Osteoblast (primary cell): ENCODE measurements at places on chromosomes 16 and 17. TPM values are rescaled to one million over a fixed set of nuclear protein-coding genes. Genes with fewer than 3 reads are reported as not detected.

GRCh38 chr16:72400257-72401083, 228.5 kb upstream of the PMFBP1 start:
- DNase-seq = peak; percentile 79
- H3K4me1 ChIP-seq = peaks cover 3% of the 10 kb centered on the region
- H3K27ac ChIP-seq = peak overlapping the region; percentile 2
- no peaks in the 10 kb centered on the region for H3K36me3 ChIP-seq
- H3K4me3 ChIP-seq = no peak overlapping the region

TRAPPC2L gene
- 43.1 and 47.7 TPM in 2 replicates for total RNA-seq

- no peaks in the 10 kb centered on the region for H3K27me3 ChIP-seq
- peak; percentile 83 for DNase-seq
- H3K4me1 ChIP-seq = peaks cover 23% of the 10 kb centered on the region
- peak overlapping the region; percentile 89 for H3K4me3 ChIP-seq
- peaks cover 6% of the 10 kb centered on the region for H3K36me3 ChIP-seq
These were observed 611 bp upstream of the ANKRD40 start for GRCh38 chr17:50708050-50709000.

TTLL6 gene
- total RNA-seq = not detected in 2 replicates

CCL16 gene
- total RNA-seq = not detected in 2 replicates

MAP2K6 gene
- 1.5 and 2.5 TPM in 2 replicates for total RNA-seq

GRCh38 chr17:3893003-3893719, at the start of gene CAMKK1:
Gene CAMKK1, minus strand, starts transcription at chr17:3893053. Its CDS starts 7,366 bp downstream, at chr17:3885687.
- peaks cover 40% of the 10 kb centered on the region for H3K4me1 ChIP-seq
- DNase-seq = peak; percentile 100
- H3K27me3 ChIP-seq = no peaks in the 10 kb centered on the region
- peak within 1 kb of the TSS; percentile 43 for H3K27ac ChIP-seq
- H3K4me3 ChIP-seq = peak within 1 kb of the TSS; percentile 76

DNA sequence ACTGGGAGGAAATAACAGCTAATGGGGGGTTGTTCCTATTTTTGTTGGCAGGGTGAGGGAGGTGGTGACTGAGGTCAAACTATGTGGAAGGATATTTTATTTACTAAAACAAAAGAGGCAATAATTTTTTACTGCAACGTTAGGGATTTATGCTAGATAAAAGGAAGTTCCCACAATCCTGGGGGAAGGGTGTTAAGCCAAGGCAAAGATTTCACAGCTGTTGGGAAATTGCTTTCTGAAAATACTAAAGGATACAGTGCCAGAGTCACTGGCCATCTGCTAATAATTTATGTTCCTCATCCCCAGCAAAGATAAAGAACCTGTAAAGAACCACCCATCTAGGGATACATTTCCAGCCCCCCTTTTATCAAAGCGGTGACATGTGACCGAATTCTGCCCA, 756.0 kb upstream of the RBFOX1 start:
- no peak for DNase-seq
- H3K27me3 ChIP-seq = no peaks in the 10 kb centered on the region
- H3K4me1 ChIP-seq = no peaks in the 10 kb centered on the region
- no peaks in the 10 kb centered on the region for H3K36me3 ChIP-seq
- H3K4me3 ChIP-seq = no peak overlapping the region

GRCh38 chr17:75182319-75182568, 515 bp downstream of the SUMO2 start:
- peaks cover 6% of the 10 kb centered on the region for H3K4me1 ChIP-seq
- peak overlapping the region; percentile 83 for H3K4me3 ChIP-seq
- H3K27ac ChIP-seq = peak overlapping the region; percentile 92
- H3K27me3 ChIP-seq = no peaks in the 10 kb centered on the region

DNA sequence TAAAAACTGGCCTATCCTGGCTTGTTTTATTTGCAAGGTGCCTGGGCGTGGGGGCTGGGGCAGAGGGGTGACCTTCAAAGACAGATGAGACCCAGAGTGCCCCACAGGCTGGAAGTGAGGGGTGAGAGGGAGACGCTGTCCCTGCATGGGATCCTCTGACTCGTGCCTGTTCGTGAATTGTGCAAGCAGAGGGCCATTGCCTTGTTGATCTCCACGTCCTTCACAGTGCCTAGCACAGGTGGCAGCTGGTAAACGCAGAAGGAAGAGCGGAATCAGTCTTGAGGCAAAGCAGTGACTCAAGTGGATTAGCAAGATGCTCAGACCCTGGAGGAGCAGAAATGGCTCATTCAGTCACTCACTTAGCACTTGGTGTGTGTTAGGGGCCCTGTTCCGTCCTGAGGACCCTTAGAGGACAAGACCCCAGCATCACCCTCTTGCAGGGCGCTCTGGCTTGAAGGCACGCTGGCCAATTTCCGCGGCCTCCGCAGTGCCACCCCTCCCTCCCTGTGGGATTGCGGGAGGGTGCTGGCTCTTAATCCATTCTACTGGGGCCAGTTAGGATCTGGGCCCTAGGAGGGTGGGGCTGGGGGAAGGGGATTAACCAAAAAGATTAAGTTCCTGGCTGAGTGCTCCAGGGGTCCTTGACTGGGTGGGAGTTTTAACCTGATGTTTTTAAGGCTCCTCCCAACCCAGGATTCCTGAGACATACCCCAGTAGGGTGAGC, 151.2 kb downstream of the CCDC182 start:
- no peak overlapping the region for H3K27ac ChIP-seq
- H3K36me3 ChIP-seq = no peaks in the 10 kb centered on the region
- DNase-seq = no peak

- no peaks in the 10 kb centered on the region for H3K4me1 ChIP-seq
- H3K4me3 ChIP-seq = no peak overlapping the region
- peaks cover 11% of the 10 kb centered on the region for H3K27me3 ChIP-seq
- no peaks in the 10 kb centered on the region for H3K36me3 ChIP-seq
- no peak overlapping the region for H3K27ac ChIP-seq
These were observed 56.1 kb upstream of the SOX9 start for GRCh38 chr17:72064606-72065193.

- H3K36me3 ChIP-seq = no peaks in the 10 kb centered on the region
- H3K27ac ChIP-seq = no peak overlapping the region
- H3K27me3 ChIP-seq = no peaks in the 10 kb centered on the region
- peak; percentile 80 for DNase-seq
- H3K4me1 ChIP-seq = no peaks in the 10 kb centered on the region
- H3K4me3 ChIP-seq = no peak overlapping the region
These were observed 560 bp upstream of the P2RX1 start for GRCh38 chr17:3916825-3917224.

DNA sequence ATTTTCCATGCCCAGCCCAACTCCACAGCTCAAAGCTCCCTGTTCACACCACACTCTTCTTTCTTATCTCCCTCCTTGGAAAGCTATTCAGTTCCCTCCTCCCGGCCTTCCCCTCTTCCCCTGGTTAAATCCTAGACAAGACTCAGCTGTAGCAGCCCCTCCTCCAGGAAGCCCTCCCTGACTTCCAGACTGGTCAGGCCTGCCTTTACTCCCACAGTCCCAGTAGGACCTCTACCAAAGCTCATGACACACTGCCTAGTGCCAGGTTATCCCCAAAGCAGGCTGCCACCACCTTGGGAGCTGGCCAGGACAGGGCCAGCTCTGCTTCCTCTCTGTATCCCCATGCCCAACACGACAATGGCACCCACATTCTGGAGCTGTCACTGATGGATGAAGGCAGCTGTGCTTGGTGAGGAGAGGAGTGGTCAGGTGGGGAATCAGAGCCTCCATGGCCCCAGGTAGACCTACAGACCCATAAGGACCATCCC, 50.0 kb downstream of the BEAN1 start:
- H3K36me3 ChIP-seq = no peaks in the 10 kb centered on the region
- H3K27me3 ChIP-seq = peaks cover 9% of the 10 kb centered on the region
- H3K27ac ChIP-seq = no peak overlapping the region

NPIPB4 gene
- 42.7 and 77.5 TPM in 2 replicates for total RNA-seq

- no peak overlapping the region for H3K27ac ChIP-seq
- no peaks in the 10 kb centered on the region for H3K27me3 ChIP-seq
- H3K4me3 ChIP-seq = no peak overlapping the region
- no peaks in the 10 kb centered on the region for H3K36me3 ChIP-seq
- no peak for DNase-seq
These were observed 181.3 kb downstream of the CDH13 start for GRCh38 chr16:82808036-82808435.

DNA sequence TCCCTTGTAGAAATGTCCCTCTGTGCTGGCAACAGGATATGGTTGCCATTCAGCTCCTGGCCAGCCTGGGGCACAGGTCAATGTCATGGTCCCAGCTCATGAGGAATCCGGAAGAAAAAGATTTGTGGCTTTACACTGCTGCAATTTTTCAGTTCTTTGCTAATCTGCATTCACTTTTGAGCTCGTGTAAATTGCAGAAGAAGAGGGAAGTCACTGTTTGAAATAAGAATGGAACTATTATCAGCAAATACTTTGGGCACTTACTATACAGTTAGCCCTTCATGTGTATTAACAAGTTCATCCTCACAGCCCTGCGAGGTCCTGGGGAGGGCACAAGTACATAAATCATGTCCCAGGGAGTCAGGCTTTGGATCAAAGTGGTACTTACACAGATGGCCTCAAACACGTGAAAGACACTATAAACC, 14.2 kb downstream of the SLC47A2 start:
- H3K27ac ChIP-seq = no peak overlapping the region
- H3K36me3 ChIP-seq = no peaks in the 10 kb centered on the region
- H3K4me3 ChIP-seq = no peak overlapping the region
- no peaks in the 10 kb centered on the region for H3K27me3 ChIP-seq
